ENCODE measurements at places on chromosomes 6 and 20.

GRCh38 chr20:51404297-51405060, 138.0 kb downstream of the NFATC2 start:
- peak; percentile 80 for DNase-seq

DNA sequence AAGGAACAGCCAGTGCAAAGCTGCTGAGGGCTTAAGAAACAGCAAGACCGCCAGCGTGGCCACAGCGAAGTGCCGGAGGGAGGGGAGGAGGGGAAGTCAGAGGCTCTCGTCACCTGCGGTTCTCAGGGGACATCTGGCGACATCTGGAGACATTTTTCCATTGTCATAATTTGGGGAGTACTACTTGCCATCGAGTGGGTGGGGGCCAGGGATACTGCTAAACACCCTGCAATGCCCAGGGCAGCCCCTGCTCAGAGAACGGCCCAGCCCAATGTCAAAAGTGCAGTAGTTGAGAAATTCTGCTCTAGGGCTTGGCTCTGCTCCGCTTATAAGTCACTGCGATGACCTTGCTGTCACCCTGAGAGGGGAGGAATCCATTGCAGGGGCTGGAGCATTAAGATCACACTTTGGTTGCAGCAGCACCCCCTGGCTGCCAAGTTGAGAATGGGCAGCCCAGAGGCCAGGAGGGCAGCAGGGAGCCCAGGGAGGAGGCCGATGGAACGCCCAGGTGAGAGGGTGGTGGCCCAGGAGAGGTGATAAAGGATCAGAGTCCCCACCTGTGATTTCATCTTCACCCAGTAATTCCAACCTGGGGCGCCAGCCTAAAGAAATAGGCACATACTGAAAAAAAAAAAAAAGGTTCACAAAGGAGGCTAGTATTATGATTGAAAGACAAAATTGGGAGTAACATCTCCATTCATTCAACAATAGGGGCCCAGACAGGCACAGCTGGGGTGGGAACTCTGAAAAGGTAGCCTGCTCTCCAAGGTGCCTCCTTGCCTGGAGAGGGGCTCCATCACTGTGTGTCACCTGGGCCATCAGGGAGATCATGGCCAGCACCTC, 218.2 kb downstream of the BMP7 start:
- DNase-seq = no peak

DNA sequence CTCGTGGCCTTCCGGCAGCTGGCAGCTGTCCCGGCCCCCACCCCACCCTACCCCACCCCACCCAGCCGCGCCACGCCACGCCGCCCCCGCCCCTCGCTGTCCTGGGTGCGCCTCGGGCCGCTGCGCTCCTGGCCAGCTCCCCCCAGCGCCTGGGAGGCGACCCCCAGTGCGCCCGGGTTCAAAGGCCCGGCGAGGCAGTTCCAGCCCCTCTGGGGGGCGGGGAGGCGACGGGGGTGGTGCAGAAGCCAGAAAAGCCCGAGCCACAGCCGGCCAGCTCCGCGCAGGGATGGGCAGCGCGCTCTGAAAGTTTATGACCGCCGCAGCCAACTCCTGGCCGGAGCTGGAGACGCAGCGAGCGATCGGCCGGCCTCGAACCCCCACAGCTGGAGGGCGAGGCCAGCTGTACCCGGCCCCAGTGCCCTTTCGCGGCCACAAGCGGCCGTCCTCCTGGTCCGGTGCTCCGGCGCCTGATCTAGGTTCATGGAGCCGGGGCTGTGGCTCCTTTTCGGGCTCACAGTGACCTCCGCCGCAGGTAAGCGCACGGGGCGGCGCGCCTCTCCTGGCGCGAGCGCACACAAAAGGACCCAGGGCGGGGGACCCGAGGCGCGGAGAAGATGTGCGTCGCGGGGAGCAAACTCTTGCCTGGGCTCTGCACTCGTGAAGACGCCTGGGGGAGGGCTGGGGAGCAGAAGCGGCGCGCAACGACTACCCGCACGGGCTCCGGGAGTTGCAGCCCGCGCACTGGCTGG, at the start of gene EDN3:
Gene EDN3, plus strand, starts transcription at position 279 of the 749 bp plus-strand sequence. Its CDS starts 202 bp downstream, at position 481.
- no peak for DNase-seq

- DNase-seq = no peak
Measured at GRCh38 chr20:9427430-9428291, 86.7 kb upstream of the LAMP5 start.

- no peak for DNase-seq
Measured at GRCh38 chr6:156953479-156954146, 176.4 kb downstream of the ARID1B start.

DNA sequence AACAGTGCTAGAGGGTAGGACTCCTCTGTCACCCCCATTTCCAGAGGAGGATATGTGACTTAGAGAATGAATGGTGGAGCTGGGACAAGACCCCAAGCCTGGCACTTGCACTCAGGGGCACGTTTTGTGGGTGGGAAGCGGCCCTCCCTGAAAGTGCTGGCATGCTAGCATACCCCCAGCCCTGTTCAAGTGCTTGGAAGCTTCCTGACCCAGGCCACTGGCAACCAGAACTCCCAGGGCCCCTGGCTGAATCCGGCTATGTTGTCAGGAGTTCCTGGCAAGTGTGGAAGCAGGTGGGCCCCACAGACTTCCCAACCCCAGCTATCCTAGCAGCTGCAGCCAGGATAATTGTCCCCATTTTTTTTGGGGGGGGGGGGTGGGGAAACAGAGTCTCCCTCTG, 35.6 kb upstream of the TGM2 start:
- DNase-seq = no peak

GRCh38 chr6:166308033-166308768, at the start of gene PRR18:
PRR18 (minus strand) TSS chr6:166308392; CDS start chr6:166308142, 250 bp downstream.
- DNase-seq = no peak

GRCh38 chr20:32216179-32217142, 8.8 kb downstream of the POFUT1 start:
- no peak for DNase-seq

DNA sequence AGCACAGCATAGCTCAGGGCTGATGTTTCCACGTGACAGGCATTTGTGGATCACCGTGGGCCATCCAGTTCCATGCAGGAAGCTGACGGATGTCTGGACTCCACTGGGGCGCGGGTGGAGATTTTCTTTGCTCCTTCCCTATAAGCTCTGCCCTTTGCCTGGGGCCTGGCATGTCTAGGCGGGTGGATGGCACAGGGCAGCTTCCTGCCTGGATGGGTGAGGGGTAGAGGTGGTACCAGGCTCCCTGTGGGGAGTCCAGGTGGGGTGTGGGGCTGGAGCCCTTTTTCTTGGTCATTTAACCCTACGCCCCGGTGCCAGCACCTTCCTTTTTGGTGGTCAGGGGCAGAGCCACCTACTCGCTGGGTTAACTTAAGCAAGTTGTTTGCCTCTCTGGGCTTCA, 10.4 kb downstream of the FAM110A start:
- DNase-seq = no peak

DNA sequence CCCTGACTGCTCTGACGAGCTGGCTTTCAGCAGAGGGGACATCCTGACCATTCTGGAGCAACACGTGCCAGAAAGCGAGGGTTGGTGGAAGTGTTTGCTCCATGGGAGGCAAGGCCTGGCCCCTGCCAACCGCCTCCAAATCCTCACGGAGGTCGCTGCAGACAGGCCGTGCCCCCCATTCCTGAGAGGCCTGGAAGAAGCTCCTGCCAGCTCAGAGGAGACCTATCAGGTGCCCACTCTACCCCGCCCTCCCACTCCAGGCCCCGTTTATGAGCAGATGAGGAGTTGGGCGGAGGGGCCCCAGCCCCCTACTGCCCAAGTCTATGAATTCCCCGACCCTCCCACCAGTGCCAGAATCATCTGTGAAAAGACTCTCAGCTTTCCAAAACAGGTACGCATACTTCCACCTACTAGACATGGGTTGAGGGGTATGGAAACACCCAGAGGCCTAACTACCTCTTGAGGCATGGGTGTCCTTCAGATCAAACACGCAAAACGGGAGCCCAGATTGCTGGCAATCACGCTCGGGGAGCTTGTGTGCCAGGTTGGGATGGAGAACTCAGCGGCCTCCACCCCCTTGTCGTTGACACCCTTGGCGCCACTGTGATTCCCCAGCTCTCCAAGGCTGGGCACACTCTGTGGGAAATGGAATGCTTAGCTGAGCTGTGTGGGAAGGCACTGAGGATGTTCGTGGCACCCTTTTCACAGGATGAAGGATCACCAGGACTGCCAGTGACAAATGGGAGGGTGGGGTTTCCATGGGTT, 25.3 kb downstream of the CASS4 start:
- DNase-seq = no peak

DNA sequence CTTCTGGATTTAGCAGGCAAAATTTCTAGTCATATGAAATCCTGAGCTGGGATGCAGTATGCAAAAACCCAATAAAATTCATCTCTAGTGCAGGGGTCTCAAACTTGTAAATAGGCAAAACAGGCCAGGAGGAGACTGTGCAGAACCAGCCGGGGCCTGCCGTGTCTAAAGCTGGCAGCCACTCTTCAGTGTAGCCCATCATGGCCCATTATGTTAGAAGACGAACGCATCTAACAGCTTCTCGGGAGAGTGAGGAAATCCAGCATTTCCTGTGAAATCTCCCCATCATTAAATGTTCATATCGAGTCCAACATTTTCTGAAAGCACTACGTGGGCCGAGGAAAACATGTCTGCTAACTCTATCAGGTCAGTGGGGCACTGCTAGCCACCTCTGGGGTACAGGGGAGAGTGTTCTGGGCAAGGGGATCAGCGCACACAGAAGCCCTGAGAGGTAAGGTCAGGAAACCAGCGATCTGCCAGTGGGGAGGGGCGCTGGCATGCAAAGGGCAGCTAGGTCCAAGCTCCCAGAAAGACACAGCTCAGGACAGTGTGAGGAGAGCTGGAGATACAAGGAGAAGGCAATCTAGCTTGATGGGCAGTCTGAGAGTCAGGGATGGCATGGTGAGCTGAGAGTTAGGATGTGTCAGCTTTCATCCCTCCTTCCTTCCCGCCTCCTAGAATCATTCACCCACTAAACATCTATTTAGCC, 144.2 kb downstream of the PREX1 start:
- DNase-seq = no peak

GRCh38 chr20:13336308-13337089, 115.4 kb downstream of the ISM1 start:
- no peak for DNase-seq

- DNase-seq = no peak
Measured at GRCh38 chr6:75202676-75203131, 3.1 kb downstream of the COL12A1 start.

GRCh38 chr6:134436281-134436815, 118.4 kb upstream of the SGK1 start:
- peak; percentile 21 for DNase-seq

- DNase-seq = no peak
Measured at GRCh38 chr20:50366270-50367103, 143.7 kb upstream of the PTPN1 start.

GRCh38 chr20:51535075-51535386, 7.5 kb downstream of the NFATC2 start:
- no peak for DNase-seq

- DNase-seq = no peak
Measured at GRCh38 chr6:15426901-15427300, 181.0 kb downstream of the JARID2 start.

GRCh38 chr6:4768815-4769214, 7.4 kb upstream of the CDYL start:
- DNase-seq = no peak

DNA sequence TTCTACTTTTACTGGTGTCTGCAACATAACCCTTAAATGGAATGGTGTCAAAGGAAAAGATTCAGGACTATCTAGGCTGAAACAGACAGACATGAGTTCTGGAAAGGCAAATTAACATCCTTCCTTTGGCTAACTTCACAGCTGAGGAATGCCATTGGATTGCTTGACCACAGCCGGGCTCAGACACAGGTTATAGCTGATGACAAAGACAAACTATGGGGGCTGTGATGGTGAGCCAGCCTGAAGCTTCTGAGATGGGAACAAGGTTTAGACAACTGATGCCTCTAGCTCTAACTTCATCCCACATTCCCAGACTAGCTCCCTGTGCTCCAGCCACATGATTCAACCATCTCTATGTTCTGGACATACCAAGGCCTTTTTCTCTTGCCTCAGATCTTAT, 15.3 kb downstream of the POLR1C start:
- DNase-seq = no peak

GRCh38 chr6:37495244-37495934, 4.3 kb downstream of the CCDC167 start:
- DNase-seq = no peak

- DNase-seq = no peak
Measured at GRCh38 chr20:24211972-24212371, 223.4 kb upstream of the GGTLC1 start.

DNA sequence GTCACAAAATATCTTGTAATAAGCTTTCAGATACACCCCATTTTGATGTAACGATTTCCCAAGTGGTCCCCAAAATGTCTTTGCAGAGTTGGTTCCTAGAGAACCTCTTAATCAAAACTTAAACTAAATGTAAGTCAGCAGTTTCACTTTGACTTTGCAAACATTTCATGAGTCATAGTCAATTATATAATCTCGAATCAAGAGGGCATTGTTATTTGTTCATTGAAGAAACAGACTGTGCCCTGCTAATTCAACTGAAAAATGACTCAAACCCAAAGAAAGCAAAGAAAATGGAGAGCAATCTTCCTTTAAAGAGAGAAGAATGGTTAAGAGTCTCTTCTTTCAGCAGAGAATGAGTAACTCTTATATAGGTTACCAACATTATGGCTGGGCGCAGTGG, 58.3 kb downstream of the IPCEF1 start:
- no peak for DNase-seq

- DNase-seq = no peak
Measured at GRCh38 chr6:43887340-43887858, 117.4 kb downstream of the VEGFA start.

GRCh38 chr20:10316582-10316981, 98.0 kb downstream of the SNAP25 start:
- no peak for DNase-seq

DNA sequence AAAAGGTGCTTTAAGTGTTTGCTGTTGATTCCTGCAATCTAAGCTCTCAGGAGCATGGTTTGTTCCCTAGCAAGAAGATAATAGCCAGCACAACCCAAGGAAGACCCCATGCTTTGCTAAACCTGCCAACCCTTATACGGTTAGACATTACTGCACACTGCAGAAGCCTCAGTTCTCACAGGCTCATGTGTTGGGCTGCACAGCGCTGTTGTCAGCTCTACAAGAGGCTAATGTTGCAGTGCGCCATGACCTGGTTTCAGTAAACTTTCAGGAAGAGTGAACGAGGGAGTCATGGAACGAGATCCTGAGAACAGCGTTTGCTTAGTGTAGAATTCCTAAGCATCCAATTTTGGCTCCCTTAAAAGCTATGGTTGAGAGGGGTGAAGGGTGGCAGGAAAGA, 218.5 kb downstream of the ARHGAP18 start:
- no peak for DNase-seq

- peak; percentile 18 for DNase-seq
Measured at GRCh38 chr6:20402342-20403069, 827 bp downstream of the E2F3 start.

- DNase-seq = no peak
Measured at GRCh38 chr6:80181352-80182081, 75.0 kb downstream of the BCKDHB start.

Measured in stimulated activated CD4-positive, alpha-beta T cell treated with anti-CD3 and anti-CD28 coated beads, Interleukin-15, amount 100 ng/mL, for 1 hour (primary cell).